ENCODE measurements at places on chromosomes 11 and 22. TPM values are rescaled to one million over a fixed set of nuclear protein-coding genes. Genes with fewer than 3 reads are reported as not detected.

Gene OR52A5
- not detected for total RNA-seq

GRCh38 chr11:86124251-86125233 is 55.7 kb upstream of the PICALM start:
- H3K36me3 ChIP-seq = no peaks in the 10 kb centered on the region
- DNase-seq = no peak
- no peaks in the 10 kb centered on the region for H3K27me3 ChIP-seq
- peaks cover 23% of the 10 kb centered on the region for H3K4me1 ChIP-seq
- no peak overlapping the region for H3K27ac ChIP-seq

Gene SLC5A12
- not detected for total RNA-seq

- H3K27me3 ChIP-seq = no peaks in the 10 kb centered on the region
- no peaks in the 10 kb centered on the region for H3K36me3 ChIP-seq
- no peak overlapping the region for H3K4me3 ChIP-seq
- peaks cover 8% of the 10 kb centered on the region for H3K4me1 ChIP-seq
Observed at GRCh38 chr22:37552524-37553163, 7.6 kb upstream of the CDC42EP1 start.

GRCh38 chr11:11444027-11444803 is 91.2 kb upstream of the CSNK2A3 start:
- no peak overlapping the region for H3K4me3 ChIP-seq
- no peak for DNase-seq

Gene RIC3
- not detected for total RNA-seq
